ENCODE measurements at places on chromosomes 13 and 19.
A peak's percentile ranks its signal among the peaks of the same experiment; 100 is the strongest.

GRCh38 chr13:44508562-44509077 is 67.5 kb downstream of the TSC22D1 start:
- DNase-seq = no peak

DNA sequence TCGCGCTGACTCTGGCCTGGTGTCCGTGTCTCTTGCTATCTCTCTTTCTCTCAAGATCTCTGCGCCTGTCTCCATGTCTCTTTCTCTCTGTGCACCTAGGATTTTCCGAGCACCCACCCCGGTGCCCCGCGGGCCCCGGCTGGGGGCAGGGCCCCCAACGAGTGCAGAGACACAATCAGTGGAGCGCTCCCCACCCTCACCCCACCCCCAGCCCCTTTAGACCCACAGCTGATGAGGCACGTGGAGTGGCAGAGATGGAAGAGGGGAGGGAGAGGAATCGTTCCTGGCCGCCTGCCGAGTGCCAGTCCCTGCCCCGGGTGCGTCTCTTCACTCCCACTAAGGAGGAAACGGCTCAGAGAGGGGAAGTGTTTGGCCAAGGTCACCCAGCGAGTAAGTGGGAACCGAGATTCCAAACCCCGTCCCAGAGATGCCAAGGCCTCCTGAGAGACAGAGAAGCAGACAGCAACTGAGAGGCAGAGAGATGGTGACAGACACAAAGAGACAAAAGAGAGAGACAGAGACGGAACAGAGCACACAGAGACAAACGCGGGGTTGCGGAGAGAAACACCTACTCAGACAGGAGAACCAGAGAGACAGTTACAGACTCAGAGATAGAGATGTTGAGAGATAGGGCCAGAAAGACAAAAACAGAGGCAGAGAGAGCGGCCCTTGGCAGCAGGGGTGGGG is 626 bp upstream of the BCL3 start:
- no peak for DNase-seq

GRCh38 chr13:65584126-65584525 is 1646.0 kb downstream of the PCDH9 start:
- DNase-seq = no peak

DNA sequence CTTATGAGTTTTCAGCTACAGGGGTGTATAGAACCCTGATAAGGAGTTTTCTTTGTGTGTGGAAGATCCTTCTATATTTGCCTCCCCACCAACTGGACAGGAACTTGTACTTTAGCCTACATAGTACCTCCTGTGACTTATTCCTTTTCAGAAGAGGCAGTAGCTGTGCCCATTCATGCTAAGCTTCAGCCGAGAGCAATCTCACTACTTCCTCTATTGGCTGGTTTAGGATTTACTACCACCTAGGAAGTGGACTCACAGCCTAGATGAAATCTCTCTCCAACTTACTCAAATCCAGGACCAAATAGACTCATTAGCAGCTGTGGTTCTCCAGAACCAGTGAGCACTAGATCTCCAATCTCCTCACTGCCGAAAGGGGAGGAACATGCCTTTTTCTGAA is 2.3 kb upstream of the REX1BD start:
- no peak for DNase-seq

DNA sequence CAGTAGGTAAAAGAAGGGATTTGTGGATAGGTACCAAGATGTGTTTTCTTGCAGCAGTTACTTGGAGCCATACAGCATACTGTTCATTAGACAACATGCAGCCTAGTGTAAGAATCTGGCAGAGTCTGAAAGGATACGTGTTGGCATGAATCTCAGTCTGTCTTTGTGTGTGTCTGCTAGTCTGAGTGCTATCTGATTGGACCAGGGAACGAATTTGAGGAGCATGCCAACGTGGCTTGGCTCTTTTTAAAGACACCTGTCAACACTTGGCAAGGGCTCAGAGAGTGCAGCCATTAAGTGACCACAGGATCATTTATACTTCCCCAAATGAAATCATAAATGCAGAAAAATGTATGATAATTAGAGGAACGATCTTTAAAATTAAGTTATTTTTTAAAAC is 27.6 kb upstream of the ATXN8OS start:
- no peak for DNase-seq

GRCh38 chr19:58325311-58326022 is 1.3 kb upstream of the ZSCAN22 start:
- DNase-seq = no peak

DNA sequence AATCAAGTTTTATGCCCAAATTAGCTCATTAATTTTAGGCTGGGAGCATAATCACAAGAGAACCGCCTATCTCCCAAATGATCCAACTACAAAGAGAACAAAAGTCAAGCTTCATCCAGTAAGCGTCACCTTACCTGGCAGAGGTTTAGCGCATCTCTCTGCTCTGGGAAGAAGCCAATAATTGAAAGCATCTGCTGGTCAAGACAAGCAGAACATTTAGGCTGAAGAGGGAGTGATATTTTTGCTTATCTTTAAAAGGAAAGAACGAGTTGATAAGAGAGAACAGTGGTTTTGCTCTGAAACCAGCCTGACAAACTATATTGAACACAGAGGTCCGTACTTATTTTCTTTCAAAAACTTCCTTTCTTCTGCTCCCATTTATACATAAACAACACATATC is 242.1 kb downstream of the ENOX1 start:
- DNase-seq = no peak

DNA sequence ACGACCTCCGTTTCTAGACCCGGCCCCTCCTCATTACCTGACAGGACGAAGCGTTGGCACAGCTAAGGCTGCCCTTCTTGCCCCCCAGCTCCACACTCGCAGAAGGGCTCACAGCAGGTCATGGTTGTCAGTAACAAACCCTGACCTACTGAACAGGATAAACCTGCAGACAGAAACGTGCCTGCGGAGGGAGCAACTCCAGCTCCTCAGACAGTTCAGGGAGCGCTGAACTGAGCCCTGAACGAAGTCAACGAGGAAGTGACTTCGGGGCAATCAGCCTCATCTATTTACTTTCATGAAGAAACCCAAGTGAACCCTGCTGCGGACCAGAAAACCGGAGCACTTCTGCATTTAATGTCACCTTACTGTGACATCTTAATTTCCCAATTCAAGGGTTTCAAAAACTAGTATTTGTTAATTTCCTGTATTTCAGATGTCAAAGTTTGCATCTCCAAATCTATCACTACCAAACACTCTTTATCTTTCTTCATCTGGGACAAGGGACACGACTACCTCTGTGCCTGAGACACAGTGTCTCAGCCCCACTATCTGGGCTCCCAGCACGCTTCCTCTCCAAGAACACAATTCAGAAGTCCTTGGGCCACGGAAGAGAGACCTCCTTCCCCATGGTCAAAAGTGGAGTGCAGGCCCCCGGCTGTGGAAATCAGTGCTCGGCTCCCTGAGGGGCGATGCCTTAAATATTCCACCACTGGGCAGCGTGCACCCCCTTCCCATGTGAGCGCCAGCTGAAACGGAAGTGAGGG is 40.2 kb downstream of the CARS2 start:
- DNase-seq = no peak

DNA sequence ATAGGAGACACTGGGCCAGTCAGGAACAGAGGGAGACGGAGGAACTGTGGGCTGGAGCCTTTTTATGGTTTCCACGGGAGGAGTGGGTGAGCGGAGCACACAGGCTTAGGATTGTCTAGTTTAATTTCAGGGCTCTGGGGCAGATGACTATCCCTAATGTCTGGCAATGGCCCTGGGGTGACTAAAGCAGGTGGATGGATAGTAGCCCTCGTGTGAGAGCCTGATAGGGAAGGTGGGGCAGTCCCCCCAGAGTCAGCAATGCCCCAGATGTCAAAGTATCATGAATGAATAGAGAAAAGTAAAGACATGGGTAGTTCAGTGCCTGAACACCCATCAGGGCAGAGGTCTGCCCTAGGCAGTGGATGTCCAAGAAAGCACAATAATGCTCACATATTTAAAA is 94.2 kb downstream of the ZDHHC20 start:
- no peak for DNase-seq

- DNase-seq = no peak
Observed at GRCh38 chr13:39452834-39453233, 150.2 kb downstream of the LHFPL6 start.

- DNase-seq = no peak
Observed at GRCh38 chr19:7590256-7590655, 5.4 kb upstream of the CAMSAP3 start.

DNA sequence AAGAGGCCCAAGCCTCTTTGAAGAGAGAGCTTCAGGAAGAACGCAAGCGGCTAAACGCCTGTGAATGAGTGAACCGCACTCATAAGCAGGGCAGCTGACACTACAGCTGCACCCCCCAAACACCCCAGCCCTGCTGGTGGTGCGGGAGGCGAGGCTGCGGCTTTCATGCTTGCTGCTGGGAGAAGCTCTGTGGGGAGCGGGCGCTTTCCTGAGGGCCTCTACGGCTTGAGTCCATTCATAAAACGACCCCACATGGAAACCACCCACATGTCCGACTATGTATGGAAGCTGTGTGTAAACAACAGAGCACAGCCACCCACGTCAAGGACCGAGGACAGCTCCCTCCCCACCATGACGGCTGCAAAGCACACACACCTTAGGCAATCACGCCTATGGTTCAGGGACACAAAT is 5.5 kb downstream of the AP3D1 start:
- DNase-seq = peak; percentile 3

DNA sequence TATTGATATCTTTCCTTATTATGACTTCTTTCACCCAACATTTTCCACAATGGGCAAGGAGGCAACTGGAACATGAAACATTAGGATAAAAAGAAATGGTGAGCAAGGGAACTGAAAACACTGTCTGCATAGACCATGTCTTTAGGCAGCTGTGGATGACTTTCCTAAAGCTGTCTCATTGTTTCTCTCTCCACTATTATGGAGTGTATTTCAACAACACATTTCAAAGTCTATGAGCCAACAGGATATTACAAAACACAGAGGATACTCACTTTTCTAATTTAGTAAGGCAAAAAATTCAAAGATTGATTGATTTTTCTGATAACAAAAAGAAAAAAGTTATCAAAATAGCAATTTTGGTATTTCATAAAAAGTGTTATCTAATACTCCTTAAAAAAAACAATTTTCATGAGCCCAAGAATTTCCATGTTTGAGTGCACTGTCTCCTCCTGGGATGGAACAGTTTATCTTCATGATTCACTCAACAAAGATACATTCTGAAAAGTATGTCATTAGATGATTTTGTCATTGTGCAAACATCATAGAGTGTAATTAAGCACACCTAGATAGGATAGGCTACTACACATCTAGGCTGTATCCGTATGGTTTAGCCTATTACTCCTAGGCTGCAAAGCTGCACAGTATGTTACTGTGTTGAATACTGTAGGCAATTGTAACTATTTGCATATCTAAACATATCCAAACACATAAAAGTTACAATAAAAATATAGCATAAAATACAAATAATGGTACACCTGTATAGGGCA is 1568.4 kb downstream of the SLITRK5 start:
- no peak for DNase-seq

DNA sequence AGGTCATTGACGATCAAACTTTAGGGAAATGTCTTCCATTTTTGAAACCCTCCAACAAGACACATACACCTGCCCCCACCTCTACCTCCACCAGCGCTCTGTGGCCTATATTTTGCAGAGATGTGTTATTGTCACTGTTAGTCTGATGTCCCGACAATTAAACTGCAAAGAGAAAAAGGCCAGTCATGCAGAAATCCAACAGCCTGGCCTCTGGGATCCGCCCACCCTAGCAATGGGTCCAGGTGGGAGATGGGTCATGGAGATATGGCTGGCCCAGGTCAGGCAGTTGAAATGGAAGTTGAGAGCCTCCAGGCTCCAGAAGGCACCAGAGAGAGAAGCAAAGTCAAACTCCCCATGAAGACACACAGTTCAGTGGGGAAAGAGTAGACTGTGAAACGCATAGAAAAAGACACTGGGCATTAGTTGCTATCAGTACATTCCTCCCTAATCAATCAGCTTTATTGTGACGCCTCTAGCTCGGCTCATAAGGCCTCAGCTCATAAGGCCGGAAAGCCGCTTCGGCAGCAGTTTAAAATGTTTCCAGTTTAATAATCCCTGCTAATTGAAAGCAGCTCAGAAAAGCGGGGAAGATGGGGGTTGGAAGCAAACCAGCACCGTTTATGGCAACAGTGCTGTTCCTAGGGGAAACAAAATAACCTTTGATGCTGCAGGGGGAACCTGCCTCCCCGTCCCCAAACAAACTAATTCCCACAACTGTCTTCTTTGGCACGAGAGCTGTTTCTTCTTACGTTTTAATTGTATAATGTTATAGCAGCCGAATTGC is 239.7 kb upstream of the ZNF507 start:
- DNase-seq = no peak

DNA sequence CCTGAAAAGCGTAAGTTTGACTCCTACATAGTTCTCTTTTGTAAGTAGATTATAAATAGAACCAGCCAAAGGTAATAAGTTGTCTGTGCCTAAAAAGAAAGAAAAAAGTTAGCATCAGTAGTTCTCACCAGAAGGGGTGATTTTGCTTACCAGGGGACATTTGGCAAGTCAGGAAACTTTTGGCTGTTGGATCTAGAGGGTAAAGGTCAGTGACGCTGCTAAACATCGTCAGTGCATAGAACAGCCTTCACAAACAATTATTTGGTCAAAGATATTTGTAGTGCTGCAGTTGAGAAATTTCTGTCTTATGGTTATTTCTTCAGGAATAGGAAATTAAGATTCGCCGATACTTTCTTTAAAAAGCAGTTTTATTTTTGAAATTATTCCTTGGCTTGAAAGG is 2.0 kb downstream of the USPL1 start:
- DNase-seq = no peak

GRCh38 chr13:94784066-94784465 is 71.7 kb upstream of the SOX21 start:
- no peak for DNase-seq

GRCh38 chr13:114047358-114047881 is 73.5 kb upstream of the C13orf46 start:
- DNase-seq = no peak

- no peak for DNase-seq
Observed at GRCh38 chr19:46615966-46616365, 8.9 kb downstream of the PTGIR start.

DNA sequence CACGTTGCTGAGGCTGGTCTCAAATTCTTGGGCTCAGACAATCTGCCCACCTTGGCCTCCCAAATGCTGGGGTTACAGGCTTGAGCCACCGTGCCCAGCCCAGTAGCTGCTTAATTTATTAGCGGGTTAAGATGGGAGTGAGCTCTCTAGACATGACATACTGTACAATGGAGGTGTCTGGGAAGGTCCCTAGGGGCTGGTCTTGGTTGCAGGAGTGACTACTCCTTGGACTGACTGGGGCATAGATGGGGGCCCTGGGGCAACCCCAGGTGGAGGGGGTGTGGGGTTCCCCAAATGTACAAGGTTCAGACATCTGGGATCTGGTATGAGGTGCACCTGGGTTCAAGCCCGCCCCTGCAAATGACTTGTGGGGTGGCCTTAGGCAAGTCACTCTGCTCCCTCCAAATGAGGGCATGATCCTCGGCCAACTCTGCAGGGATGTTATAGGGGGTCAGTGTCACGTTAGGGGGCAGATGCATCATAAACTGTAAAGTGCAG is 12.8 kb downstream of the CIB3 start:
- DNase-seq = no peak

GRCh38 chr13:30148171-30148754 is 159.1 kb downstream of the KATNAL1 start:
- no peak for DNase-seq

Measured in hypothalamus (tissue), 51 donors.